ENCODE measurements at places on chromosomes 6 and 20.

- DNase-seq = no peak
Observed at GRCh38 chr6:137497721-137498463, 3.7 kb upstream of the OLIG3 start.

GRCh38 chr6:89438248-89438647 is 5.3 kb downstream of the ANKRD6 start:
- no peak for DNase-seq

DNA sequence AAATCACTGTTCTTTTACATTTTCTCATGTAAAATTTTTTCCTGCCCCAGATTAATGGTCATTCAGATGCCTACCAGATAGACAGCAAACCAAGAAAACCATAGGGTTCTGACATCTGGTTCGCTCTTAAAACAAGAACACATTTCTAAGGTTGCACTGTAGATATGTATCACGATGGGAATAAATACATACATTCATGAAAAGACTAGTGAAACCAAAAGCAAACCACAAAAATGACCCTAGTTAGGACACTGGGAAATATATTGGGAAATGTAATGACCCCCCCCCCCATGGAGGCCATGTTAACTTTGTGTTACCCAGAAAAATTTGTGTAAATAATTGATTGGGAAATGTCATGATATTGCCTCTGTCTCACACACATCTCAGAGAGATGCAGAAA is 37.5 kb downstream of the MTFR2 start:
- no peak for DNase-seq

DNA sequence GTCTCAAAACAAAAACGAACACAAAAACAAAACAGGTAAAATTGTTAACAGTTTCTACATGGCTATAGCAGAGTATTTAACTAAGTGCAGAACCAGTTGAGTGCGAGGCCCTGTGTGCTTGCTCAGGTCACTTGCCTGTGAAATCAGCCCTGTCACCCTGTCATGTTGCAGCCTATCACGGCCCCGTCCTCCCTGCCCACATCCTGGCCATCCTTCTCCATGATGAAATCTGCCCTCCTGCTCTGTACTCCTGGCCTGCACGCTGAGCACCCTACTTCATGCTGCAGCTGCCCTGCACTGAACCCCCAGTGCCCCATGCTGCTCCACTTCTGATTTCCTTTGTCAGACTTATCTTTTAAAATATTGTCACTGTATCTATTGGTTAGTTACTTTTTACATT is 62.4 kb downstream of the DTD1 start:
- no peak for DNase-seq

DNA sequence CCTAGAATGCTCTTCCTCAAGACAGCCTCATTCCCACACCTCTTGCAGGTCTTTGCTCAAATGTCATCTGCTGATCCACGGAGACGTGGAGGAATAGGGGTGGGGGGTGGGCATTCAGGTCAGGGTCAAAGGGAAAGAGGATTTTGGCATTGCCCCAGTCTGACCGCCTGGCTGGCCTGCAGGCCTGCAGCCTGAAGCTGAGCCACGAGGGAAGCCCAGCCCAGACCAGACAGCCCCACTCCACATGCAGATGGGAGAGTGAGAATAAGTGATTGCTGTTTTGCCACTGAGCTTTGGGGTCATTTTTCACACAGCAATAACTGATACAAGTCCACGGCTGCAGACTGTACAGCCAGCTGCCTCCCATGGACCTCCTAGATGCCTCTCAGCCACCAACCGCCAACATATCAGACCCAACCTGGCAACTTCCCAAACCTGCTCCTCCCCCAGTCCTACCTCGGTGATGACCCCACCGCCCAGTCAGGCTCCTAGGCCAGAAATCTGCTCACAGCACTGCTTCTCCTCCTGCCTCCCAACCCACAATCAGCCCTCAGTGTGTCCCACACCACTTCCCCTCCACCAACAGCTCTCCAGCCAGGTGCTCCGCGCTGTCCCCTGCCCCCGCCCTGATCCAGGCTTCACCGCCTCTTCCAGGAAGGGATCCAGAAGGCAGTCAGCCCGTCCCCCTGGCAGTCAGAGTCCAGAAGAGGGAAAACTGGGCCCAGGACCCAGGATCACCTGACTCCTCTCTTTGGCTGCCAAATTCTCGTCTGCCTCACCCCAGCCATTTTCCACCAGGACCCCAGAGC is 14.0 kb downstream of the KIAA1755 start:
- DNase-seq = no peak

DNA sequence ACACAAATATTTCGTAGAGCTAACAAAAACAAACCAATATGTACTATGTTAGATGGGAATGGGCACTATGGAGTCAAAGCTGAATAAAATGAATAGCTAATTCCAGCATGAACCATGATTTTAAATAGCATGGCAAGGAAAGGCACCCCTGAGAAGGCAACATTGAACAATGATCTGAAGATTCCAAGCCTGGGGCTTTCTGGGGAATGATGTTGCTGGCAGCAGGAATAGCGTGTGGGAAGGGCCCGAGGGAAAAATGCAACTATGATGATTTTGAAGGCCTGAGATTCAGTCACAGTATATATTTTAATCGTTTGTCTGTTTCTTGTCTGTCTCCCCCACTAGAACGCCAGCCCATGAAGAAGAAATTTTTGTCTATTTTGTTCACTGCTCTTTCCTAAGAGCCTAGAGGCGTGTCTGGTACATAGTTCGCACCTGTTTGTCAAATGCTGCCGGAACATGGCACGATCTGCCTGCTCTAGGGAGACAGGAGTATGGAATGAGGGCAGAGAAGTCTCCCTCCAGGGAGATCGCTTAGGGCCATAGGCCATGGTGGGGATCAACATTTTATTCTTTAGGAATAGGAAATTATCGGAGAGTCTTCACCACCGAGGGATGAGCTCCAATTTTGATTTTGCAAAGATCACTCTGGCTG is 84.8 kb upstream of the EYA2 start:
- DNase-seq = no peak

- DNase-seq = no peak
Observed at GRCh38 chr20:3134151-3134550, 25.5 kb downstream of the FASTKD5 start.

DNA sequence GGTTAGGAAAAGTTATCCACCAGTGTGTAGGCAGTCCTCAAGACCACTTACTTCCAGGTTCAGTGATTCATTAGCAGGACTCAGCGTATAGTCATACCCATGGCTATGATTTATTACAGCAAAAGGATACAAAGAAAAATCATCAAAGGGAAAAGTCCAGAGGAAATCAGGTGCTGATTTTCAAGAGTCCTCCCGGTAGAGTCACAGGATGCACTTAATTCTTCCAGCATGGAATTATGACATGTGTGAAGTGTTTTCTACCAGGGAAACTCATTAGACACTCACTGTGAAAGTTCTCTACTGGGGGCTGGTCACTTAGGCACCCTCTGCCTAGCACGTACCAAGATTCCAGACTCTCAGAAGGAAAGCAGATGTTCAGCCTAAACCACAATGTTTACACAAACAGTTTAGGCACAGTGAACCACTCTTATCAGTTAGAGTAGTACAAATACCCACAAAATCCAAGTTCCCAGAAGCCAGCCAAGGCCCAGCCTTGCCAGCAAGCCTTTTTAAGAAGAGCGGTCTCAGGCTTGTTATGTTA is 10.2 kb downstream of the WFDC3 start:
- no peak for DNase-seq

- no peak for DNase-seq
Observed at GRCh38 chr20:7657569-7657968, 282.7 kb downstream of the HAO1 start.

GRCh38 chr20:31670371-31671228 is 32.9 kb downstream of the COX4I2 start:
- DNase-seq = peak; percentile 89

DNA sequence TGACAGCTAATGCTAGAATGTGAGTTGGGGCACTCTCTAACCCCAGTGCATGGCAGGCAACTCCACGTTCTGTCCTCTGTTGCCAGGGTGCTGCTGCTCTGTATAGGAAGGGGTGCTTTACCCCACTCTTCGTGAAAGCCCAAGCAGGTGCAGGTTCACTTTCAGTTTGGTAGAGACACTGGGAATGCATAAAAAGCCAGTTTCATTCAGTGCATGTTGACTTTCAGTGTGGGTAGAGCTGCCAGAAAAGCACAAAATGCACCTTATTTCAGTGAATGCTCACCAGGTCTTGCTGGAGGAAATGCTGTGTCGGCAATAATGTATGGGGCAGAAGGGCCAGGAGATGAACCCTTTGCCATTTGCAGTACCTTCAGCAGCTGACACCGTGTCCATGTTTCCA is 62.1 kb upstream of the ADGRB3 start:
- no peak for DNase-seq

DNA sequence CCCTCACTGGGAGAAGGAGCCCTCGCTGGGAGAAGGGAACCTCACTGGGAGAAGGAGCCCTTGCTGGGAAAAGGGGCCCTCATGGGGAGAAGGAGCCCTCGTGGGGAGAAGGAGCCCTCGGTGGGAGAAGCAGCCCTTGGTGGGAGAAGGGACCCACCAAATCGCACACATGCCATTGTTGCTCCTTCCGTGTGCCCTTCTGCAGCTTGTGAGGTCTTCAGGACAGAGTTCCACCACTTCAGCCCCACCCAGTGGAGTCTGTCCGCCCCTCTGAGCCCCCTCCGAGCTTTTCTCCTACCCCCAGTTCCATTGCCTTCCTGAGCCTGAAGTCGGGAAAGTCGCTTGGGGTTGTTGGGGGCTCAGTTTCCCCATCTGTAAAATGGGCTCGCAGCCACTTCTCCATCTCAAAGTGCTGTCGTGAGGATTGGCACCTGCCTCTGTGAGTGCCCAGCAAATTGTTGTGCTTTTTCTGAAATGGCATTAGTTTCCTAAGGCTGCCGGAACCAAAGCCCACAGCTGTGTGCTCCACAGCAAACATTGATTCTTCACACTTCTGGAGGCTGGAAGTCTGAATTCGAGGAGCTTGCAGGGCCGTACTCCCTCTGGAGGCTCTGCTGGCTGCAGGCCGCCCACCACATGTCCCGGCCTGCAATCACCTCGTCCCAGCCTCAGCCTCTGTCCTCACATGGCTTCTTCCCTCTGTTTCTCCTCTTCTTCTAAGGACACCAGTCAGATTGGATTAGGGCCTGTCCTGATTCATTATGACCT is 124.7 kb upstream of the PMEPA1 start:
- no peak for DNase-seq

- DNase-seq = no peak
Observed at GRCh38 chr6:22322103-22323030, 25.5 kb upstream of the PRL start.

DNA sequence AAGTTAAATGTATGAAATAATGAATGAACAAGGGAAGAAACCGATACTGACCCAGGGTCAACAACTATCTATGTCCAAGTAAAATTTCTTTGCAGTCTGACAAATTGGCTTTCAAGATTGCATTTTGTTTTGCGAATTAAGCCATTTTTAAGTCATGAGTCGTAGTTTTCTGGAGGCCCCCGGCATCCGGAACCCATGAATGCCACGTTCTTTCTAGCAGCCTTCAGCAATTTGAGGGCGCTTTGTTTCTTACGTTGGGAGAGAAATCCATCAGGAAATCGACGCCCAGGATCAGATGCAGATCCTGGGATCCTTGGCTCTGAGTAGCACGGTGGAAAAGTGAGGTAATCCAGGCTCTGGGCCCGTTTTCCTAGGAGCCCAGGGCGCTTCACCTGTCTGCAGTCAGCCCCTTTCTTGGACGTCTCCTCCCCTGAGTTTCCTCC is 309 bp upstream of the ABRACL start:
- no peak for DNase-seq

- no peak for DNase-seq
Observed at GRCh38 chr20:13094976-13095375, 86.2 kb downstream of the SPTLC3 start.

- no peak for DNase-seq
Observed at GRCh38 chr6:35969646-35970045, 48.7 kb upstream of the SRPK1 start.

DNA sequence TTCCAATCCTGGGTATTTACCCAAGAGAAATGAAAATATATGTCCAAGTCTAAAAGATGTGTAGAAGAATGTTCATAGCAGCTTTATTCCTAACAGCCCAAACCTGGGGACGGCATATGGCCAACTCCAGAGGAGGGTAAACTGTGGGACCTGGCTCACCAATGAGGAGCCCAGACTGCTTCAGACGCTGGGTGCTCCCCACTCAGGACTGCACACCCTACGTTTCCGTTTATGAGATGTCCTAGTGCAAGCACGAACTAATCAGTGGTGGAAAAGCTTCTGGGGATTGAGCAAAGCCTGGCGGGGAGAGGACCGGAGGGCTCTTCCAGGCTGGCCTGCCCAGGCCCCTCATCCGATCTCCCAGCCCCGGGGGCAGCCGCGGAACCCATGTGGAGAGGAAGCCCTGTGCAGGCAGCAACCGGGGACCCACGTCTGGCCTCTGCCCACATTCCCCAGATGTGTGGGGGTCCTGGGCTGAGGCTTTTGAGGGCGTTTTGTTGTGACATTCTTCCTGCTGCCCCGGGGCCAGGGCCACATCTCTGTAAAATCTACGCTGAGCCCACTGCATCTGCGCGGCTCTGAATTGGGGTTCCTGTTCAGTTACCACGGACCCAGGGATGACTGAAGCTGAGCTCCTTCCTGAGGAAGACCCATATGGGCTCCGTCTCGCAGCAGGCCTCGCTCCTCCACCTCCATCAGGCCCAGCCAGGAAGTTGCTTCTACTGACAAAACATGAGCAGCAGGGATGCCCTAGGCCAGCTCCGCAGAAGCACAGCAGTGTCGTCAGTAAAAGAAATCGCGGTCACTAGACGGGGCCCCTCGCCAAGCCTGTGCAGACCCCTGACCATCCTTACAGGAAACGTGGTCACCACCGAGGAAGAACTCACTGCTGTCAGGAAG is 188.0 kb downstream of the DLL1 start:
- no peak for DNase-seq

DNA sequence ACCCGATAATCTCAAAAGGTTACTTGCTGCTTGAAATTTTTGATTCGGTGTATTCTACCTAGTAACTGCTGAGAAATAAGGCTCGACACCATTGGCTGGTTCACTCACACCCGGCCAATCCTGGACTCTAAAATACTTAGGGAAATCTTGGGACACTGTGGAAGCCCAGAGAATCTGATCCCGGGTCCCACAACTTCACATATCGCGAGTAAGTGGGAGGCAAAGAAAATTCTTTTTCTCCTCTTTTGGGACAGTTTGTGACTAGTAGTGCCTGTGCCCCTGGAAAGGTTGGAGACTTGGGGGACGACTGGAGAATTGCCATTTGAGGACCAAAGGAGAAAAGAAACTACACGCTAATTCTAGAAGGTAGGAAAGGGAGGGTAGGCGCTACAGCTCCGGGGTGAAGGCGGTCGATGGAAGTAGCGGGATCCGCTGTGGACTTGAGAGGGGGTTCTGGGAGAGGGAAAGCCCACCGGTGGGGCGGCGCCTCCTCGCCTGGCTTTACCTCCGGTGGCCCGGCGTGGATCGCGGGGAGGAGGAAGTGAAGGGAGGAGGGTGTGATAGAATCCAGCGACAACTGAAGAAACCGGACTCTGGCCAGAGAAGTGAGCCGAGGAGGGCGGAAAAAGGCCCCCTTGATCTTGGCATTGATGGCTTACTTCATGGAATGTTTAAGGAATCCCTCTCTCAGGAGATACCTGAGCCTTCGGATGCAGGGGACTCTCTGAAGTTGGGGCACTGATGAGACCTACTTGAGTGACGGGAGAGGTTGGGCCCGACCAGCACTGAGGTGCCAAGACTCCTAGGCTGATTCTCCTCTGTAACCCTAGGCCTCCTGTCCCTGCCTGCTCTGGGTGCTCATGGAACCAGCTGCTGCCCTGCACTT is 18.8 kb upstream of the BTN3A3 start:
- DNase-seq = peak; percentile 89

GRCh38 chr6:154252678-154253077 is 103.9 kb downstream of the IPCEF1 start:
- no peak for DNase-seq

All from cerebellum (tissue), 4 donors.